ENCODE measurements at places on chromosomes 5 and 9.
A peak's percentile ranks its signal among the peaks of the same experiment; 100 is the strongest.

- DNase-seq, result peak; percentile 19
Observed at GRCh38 chr5:65100911-65101631, 332.3 kb downstream of the CWC27 start.

DNA sequence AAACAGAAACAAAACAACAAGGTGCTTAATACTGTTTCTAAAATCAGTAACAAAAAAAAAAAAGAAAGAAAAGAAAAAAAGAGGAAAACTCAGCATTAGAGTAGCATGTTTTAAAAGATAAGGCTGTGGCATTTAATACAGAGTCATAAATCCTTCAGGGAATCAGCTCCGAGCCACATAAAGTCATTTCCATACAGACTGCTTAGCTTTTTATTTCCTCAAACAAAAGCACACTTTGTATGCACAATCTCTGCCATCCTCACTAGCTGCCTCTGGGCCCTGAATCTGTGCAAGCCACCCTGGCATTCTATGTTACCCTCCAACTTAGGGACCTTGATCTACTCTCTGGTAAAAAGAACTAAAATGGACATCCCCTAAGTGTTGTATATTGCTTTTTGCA is 87.6 kb downstream of the SEMA6A start:
- DNase-seq, result no peak

- DNase-seq, result no peak
Observed at GRCh38 chr5:135505973-135506372, 29.8 kb downstream of the NEUROG1 start.

GRCh38 chr5:51387884-51388275 is 4.6 kb downstream of the ISL1 start:
- DNase-seq, result no peak

DNA sequence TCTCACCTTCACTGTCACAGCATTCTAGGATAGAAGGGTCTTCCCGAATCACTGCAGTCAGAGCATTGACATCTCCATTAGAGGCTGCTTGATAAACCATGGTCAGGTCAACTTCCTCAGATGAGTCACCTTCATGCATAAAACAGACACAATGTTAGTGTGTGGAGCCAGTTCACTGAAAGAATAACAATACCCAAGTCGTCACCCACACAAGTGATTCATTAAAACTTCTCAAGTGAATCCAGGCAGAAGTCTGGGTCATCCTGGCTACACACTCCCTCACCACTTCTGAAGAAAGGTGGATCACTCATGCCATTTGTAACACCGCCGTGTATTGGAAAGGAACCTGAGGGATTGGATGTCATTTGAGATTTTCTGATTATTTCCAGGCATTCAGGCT is 49.6 kb downstream of the ANKRD55 start:
- no peak for DNase-seq

- DNase-seq, result no peak
Observed at GRCh38 chr5:13943676-13944075, 812 bp downstream of the DNAH5 start.

GRCh38 chr9:132744881-132745755 is 74.9 kb downstream of the GTF3C4 start:
- DNase-seq, result no peak

GRCh38 chr9:80146466-80146865 is 574.7 kb downstream of the TLE4 start:
- no peak for DNase-seq

DNA sequence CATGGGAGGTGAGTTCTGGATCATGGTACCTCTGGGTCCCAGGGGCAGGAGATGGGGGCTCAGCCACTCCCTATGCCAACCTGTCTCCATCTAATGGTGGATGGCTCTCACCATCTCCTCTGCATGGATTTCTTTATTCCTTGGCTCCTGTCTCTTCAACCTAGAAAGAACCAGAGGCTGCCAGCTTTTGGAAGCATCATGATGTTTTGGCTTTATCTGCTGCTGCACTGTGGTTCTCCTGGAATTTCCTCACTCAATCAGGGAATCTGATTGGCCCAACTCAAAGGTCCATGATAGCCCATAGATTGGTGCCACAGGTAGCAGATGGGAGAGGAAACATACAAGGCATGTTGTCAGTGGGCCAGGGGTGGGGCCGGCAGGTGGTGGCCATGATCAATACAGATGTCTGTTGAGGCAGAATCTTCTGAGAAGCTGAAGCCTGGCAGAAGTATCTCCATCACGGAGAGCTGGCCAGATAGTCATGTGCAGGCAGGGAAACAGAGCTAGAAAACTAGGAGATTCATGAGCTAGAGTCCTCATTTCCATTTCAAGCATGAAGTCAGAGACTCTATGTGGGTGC is 158.2 kb downstream of the MACROH2A1 start:
- DNase-seq, result no peak

GRCh38 chr5:116595498-116595897 is 20.9 kb upstream of the SEMA6A start:
- DNase-seq, result no peak

DNA sequence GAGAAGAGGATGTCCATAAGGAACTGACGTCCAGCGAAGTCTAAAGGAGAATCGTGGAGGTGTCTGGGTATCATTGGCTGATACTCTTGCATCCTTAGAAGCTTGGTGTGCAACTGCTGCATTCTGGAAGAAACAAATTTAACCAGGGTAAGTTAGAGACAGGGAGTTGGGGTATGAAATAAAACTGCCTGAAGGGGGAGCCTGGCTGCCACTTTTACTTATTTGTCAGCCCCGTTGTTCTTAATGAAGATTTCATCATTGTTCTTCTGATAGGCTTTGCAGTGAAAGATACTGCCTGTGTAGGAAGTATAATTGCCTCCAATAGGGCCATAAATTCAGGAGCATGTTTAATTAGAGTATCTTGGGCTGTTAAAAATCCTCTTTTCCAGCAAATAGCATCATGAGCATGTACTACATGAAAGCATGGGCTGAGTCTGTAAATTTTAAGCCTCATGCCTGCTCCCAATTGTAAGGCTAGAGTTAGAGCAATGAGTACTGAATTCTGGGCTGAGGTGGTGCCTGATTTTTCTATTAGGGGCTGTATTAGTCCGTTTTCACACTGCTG is 1264.5 kb upstream of the ACO1 start:
- DNase-seq, result no peak

GRCh38 chr5:321230-321725 is at the start of gene AHRR:
TSS of gene AHRR (plus strand) at chr5:321714. CDS start at chr5:343903, 22,189 bp downstream.
- DNase-seq, result peak; percentile 31

GRCh38 chr5:147234825-147235635 is at the start of gene STK32A:
TSS of gene STK32A (plus strand) at chr5:147235026. CDS start at chr5:147239635, 4,609 bp downstream.
- DNase-seq, result no peak

- no peak for DNase-seq
Observed at GRCh38 chr5:62167561-62168057, 138.4 kb upstream of the KIF2A start.

- DNase-seq, result no peak
Observed at GRCh38 chr9:37407468-37407867, 15.0 kb upstream of the GRHPR start.

GRCh38 chr9:12958708-12959107 is 183.9 kb downstream of the LURAP1L start:
- no peak for DNase-seq

DNA sequence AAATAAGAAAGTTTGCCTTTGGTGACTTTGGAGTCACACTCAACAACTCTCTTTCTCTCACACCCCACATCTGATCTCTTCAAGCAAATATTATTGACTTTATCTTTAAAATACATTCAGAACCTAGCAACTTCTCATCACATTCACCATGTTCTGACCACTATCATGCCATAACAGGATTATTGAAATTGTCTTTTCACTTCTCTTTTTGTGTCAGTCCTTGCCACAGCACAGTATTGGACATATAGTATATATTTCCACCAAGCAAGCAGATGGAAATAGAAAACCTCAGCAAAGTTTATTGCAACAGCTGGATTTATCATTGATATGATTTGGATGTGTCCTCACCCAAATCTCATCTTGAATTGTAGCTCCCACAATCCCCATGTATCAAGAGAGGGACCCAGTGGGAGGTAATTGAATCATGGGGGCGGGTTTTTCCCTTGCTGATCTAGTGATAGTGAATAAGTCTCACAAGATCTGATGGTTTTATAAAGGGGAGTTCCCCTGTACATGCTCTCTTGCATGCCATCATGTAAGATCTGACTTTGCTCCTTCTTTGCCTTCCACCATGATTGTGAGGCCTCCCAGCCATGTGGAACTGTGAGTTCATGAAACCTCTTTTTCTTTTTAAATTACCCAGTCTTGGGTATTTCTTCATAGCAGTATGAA is 26.9 kb upstream of the ITGA1 start:
- DNase-seq, result no peak

DNA sequence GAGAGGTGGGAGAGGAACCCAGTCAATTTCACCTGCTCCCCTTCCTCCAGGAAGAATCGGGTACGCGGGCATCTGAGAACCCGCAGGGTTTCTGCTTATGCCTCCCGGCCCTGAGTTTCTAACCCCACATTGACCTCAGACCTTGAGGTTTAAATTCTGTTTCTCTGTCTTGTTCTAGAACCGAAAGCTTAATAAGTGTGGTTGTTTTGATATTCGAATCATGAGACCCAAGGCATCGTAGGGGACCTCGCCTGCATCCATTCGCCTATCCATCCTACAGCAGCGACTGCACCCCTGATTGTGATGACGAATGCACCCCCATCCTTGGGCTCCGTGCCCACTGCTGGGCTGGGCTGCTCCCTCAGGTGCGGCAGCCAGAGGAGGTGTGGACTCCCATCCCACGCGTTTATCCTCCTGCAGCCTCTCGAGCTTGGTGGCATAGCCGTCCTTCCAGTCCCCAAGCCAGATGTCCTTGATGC is 80.8 kb upstream of the IER5L start:
- DNase-seq, result no peak

GRCh38 chr9:4334410-4334813 is 34.5 kb upstream of the GLIS3 start:
- peak; percentile 79 for DNase-seq

DNA sequence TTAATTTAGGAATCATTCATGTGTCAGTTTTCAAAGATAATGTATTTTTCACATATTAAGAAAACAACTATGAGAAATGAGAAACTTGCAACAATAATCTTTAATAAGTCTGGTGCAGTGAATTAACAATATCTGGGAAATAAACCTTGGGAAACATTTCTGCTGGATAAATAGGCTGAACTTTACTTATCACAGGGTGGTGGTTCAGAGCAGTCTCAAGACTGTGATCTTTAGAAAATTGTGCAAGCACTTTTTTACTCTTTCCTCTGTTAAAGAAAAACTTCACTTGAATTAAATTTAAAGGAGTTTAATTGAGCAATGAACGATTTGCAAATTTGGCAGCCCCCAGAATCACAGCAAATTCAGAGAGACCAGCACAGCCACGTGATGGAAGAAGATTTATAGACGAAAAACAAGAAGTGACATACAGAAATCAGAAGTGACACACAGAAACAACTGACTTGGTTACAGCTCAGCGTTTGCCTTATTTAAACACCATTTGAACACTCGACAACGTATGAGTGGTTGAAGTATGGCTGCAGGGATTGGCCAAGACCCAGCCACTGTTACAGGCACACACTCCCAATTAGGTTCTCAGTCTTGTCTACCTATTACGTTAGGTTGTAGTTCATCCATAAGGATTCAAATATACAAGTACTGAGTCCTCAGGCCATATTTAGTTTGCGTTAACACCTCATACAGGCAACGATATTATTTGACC is 631.9 kb downstream of the SLCO4C1 start:
- DNase-seq, result no peak

- no peak for DNase-seq
Observed at GRCh38 chr9:108626743-108627142, 229.0 kb downstream of the ACTL7B start.

DNA sequence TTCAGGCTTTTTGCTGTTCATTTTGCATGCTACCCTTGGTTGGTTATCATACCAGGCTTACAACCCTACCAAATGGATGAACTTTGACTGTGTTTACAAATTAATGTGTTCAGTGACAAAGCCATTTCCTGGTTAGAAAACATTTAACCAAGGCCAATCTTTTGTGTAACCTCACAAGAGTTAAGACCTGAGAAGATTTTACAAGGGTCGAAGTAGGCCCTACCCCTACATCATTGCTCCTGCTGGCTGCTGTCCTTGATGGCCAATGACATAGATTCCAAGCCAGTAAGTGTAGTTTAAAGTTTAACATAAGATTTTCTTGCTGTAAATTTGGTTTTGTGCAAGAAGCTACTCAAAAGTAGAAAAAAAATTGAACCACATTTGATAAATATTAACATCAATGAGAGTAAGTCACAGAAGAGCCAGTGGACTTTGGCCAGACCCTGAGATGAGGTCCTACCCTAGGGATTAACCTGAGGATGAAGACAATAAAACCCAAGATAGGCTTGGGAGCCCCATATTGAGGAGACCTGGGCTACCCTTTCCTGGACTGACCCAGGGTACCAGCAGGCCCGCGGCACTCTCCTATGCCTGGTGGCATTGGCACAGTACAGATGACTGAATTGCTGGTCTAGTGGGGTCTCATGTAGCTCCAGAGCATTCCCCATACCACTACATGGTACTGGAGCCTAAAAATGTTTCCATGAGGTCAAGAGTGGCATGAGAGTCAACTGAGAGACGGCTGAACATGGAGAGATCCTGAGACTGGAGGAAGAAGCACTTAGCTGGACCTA is 8.3 kb downstream of the C1QTNF3 start:
- DNase-seq, result no peak

- DNase-seq, result peak; percentile 61
Observed at GRCh38 chr9:70411121-70411929, 3.1 kb downstream of the KLF9 start.

GRCh38 chr5:108862211-108862610 is 114.5 kb downstream of the FER start:
- DNase-seq, result no peak

DNA sequence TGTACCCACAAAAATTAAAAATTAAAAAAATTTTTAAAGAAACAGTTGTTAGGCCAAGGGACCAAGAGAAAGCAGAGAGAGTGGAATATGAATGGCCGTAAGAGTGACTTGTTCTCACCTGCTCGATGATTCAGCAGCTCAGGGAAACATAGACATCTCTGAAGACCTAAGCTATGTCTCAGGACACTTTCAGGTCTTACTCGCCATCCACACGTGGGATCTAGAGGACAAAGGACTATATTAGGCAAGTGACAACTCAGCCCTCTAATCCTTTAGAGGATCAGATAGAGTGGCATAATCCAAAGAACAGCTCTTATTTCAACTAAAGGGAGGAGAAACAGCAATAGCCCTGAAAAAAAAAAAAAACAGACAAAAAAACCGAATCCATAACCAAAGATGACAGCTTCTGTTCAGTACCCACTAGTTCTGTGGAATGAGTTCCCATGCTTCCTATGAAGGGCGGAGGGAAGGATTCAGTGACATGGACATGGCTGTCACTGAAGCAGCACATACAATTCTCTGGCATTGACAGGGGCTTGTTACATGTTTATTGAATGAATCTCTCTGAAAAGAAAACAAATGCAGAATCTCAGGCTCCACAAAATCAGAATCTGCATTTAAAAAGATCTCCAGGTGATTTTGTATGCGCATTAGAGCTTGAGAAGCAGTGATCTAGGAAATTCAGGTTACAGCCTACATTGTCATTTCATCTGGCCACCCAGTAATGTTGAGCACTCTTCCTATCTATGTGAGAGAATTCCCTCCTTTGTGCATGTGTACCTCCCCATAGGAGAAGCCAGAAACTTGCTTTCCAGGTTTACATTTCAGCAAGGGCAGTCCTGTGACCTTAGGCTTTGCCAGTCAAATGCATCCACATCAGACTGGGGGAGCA is 96.0 kb downstream of the KIAA1958 start:
- no peak for DNase-seq

Data from prostate gland (tissue), 2 donors.